ENCODE measurements at places on chromosomes 2 and 18.

DNA sequence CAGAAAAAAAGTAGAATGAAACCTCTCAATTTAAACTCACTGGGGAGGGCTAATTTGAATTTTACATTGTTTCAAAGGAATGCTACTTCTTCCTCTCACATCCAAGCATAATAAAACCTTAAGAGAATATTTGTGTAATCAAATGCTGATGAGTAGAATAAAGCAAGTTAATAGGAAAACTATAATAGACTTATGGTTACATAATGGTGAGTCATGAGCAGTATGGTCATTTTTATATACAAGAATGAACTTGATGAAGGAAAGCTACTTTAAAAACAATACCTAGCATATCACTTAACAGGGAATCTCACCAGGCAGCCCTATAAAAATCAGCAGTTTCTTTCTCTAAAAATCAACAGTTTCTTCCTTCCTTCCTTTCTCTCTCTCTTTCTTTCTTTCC lies 80.3 kb downstream of the VSNL1 start:
- no peak for DNase-seq

- DNase-seq, result no peak
Observed at GRCh38 chr18:79947054-79947755, 4.2 kb downstream of the SLC66A2 start.

DNA sequence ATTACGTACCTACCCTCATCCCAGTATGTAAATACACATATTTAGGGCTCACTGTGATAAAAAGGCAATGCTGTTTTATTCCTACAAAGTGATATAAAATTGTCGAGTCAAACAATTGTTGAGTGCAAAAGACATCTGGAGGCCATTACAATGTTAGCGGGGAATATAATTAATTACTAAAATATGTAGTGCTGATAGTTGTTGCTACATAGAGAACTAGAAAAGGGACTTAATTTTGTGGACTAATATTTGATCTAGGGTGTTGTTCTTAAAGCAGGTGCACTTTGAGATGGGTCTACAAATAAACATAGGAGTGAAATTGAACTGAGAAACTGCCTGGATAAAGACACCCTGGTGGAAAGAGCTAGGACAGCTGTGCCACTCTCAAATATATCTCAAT lies 300.1 kb downstream of the NOL4 start:
- DNase-seq, result no peak

DNA sequence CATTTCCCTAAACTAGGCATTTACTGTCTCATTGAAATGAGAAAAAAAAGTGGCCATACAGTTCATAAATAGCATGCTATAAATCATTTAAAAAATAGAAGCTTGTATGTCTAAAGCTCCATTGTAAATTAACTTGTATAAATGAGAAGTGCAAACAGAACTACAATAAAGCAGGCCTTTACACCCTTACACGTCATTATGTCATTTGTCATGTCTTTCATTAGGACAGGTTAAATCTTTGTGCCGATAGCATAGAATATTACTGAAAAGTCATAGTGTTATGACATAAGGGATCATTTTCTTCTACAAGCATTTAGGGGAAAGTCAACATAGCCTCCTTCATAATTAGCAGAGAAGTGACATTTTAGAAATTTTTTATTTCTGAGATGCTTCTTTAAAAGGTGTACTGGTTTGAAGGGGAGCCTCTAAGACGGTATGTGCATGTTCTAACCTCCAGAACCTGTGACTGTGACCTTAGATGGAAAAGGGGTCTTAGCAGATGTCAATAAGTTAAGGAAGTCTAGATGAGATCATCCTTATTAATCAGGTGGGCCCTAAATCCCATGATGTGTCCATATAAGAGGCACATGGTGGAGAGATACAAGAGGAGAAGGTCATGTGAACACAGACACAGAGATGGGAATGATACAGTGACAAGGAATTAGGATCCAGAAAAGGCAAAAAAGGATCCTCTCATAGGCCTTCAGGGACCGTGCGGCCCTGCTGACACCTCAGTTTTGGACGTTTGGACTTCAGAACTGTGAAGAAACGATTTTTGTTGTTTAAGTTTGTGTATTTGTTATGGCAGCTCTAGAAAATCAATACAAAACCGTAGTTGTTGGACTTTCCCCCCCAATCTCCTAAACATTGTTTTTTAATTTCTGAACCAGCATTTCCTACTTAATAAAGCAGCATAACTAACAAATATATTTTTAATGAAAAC lies 863.7 kb downstream of the MBD2 start:
- no peak for DNase-seq

- DNase-seq, result no peak
Observed at GRCh38 chr2:214378455-214379103, 32.3 kb upstream of the VWC2L start.

- no peak for DNase-seq
Observed at GRCh38 chr2:43823751-43824150, 14.9 kb downstream of the ABCG5 start.

- no peak for DNase-seq
Observed at GRCh38 chr2:20080839-20081415, 29.5 kb upstream of the LAPTM4A start.

DNA sequence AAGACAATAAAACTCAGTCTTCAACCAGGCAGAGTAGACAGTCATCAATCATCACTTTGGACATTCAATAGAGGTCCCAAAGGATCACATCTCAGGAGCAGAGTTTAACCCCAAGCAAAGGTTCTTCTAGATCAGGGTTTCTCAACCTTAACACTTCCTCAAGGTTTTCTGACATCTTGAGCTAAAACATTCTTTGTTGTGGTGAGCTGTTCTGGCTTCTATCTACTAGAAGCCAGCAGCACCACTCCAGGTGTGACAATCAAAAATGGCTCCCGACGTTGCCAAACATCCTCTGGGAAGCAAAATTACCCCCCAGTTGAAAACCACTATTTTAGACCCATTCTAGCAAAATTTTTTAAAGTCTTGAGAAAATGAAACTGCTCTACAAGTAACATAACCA lies 22.0 kb downstream of the RTTN start:
- DNase-seq, result no peak

DNA sequence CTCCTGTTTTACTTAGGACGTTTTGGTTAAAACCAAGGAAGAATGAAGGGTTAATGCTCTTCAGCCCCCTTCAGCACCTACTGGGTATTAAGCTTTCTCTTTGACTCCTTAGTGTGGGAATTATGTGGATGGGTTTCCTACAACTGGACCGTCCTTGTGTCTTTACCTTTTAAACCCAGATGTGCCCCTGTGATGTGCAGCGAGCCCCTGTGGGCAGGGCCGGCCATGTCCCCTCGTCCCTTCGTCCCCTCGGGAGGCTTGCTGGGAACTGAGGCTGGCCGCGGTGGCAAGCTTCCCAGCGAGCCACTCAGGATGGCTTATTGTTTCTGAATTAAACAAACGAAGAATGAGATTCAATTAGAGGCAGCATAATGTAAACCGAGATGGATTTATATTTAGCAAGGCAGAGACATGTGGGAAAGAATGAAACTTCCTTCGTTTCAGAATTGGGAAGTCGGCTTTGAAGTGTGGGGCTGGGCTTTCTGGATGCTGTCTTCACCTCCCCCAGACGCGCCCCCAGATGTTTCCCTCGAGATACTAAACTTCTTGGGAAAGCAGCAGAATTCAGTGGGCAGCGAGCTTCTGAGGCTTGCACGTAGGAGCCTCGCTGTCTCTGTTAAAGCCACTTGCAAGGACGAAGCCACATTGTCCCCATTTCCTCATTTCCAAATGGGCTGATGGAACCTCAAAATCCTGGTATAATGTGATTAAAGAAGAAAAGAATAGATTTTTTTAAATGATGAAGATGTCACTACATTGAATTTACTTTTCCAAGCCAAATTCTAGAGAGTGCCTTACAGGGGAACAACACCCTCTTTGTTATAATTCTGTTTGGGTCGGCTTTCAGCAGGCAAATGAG lies 146.0 kb downstream of the VAPA start:
- DNase-seq, result no peak

GRCh38 chr2:189178726-189179569 lies 613 bp downstream of the COL5A2 start:
- DNase-seq, result no peak

- DNase-seq, result no peak
Observed at GRCh38 chr18:76121011-76121410, 374.0 kb downstream of the ZNF516 start.

GRCh38 chr2:55874338-55874737 lies 49.2 kb downstream of the EFEMP1 start:
- DNase-seq, result no peak

DNA sequence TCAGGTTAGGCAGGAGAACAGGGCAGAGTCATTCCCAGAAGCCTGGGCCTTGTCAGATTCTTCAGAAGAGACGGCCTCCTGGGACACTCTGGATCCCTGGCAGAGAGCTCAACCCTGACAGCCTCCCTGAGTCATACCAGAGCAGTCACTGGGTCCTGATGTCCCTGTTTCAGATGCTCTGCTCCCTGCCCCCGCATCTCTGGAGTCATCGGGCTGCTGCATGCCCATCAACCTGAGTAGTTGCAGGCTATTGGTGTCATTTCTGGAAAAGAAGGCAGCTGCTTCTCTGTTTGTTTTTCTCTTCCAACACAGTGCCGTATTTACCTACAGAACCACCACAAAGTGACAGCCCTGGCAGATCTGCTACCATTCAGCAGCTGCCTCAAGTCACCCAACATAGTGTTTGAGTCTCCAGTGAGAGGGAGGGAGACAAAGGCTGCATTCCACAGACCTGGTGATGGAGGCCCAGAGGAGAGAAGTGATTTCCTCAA lies 145.1 kb downstream of the B3GNT2 start:
- no peak for DNase-seq

GRCh38 chr2:233419602-233420391 lies 65.5 kb downstream of the DGKD start:
- no peak for DNase-seq

- DNase-seq, result no peak
Observed at GRCh38 chr2:144348846-144349245, 171.1 kb downstream of the ZEB2 start.

GRCh38 chr18:26919627-26920026 lies 54.1 kb upstream of the AQP4 start:
- no peak for DNase-seq

GRCh38 chr2:115874427-115874826 lies 1432.0 kb downstream of the DPP10 start:
- DNase-seq, result no peak

- peak; percentile 66 for DNase-seq
Observed at GRCh38 chr18:12726774-12727550, 24.1 kb downstream of the PSMG2 start.

DNA sequence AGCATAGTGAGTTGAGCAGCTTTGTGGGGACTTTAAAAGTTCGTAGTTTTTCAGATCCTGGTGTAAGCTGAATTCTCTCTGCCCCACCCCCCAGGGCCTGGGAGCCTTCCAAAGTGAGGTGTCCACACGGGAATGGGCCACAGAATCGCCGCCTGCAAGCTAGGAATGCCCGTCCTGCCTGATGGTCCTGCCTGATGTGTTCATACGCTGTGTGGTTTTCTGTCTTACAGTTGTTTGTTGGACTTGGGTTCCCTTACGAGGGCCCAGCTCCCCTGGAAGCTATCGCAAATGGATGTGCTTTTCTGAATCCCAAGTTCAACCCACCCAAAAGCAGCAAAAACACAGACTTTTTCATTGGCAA lies 158.7 kb downstream of the MGAT5 start:
- no peak for DNase-seq

DNA sequence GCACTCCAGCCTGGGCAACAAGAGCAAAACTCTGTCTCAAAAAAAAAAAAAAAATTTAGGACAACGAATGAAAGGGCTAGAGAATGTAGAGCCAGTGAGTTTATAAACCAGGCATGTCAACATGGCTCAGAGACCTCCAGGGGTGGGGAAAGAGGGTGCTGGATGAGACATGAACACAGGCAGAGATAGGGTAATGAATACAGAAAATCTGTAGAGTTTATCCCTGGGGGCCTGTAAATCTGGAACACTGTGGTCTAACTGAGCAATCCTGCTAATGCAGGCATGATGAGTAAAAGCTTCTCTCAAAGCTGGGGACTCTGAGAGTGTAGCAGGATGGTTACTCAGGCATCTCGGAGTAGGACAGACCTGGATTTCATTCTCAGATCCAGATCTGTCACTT lies 59.2 kb upstream of the IGFBP2 start:
- no peak for DNase-seq

GRCh38 chr18:45837283-45838070 lies 12.0 kb downstream of the SIGLEC15 start:
- DNase-seq, result peak; percentile 38

GRCh38 chr2:102101097-102101848 lies 41.3 kb upstream of the IL1R1 start:
- no peak for DNase-seq

- DNase-seq, result no peak
Observed at GRCh38 chr2:118857677-118858484, 10.4 kb upstream of the EN1 start.

- no peak for DNase-seq
Observed at GRCh38 chr18:55202232-55202917, 243.1 kb upstream of the CCDC68 start.

DNA sequence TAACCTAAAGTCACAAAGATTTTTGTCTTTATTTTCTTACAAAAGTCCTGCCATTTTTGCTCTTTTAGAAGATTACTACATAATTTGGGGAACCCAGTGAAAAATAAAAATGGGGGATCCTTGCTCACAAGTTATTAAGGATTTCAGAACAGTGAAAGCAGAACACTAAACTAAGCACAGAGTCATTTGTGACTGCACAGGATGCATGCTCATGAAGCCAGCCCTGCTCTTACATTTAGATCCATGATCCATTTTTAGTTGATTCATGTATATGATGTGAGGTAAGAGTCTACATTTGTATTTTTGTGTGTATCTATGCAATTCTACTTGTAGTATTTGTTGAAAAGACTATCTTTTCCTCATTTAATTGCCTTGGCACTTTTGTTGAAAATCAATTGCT lies 21.8 kb downstream of the SP140L start:
- no peak for DNase-seq

DNA sequence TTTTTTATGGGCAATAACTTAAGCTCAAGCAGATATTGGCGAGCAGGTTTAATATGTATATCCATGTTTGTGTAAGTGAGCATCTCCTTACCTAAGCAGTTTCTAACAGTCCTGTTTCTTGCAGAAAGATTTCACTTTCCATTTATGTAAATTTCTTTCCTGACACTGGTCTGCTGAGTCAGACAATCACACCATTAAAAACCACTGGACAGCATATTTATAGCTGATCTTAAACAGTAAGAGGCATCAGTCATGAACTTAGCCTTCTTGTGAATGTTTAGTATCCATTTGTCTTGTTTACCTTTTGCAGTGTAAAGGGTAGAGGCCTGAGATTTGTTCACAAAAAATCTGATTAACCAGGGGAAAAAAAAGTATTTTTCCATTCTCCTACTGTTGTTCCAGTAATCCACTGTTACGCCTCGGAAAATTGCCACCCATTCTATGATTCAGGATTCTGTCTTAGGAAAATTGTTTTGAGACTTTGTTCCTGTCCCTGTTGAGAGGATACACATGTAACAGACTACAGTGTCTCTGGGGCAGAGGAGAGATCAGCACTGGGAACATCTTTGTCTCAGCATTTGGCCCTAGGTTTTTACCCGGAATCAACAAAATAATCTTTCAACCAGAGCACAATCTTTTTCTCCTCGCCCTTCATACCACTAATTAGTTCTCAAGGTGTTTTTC lies 521.0 kb upstream of the NRP2 start:
- DNase-seq, result no peak

GRCh38 chr2:96533292-96534073 lies 3.1 kb upstream of the ARID5A start:
- DNase-seq, result no peak

Measured in stimulated activated CD4-positive, alpha-beta T cell treated with anti-CD3 and anti-CD28 coated beads, Interleukin-2, amount 100 ng/mL, for 48 hours (primary cell).